Activated naive CD4-positive, alpha-beta T cell (primary cell): ENCODE measurements at places on chromosomes 5 and 9.

DNA sequence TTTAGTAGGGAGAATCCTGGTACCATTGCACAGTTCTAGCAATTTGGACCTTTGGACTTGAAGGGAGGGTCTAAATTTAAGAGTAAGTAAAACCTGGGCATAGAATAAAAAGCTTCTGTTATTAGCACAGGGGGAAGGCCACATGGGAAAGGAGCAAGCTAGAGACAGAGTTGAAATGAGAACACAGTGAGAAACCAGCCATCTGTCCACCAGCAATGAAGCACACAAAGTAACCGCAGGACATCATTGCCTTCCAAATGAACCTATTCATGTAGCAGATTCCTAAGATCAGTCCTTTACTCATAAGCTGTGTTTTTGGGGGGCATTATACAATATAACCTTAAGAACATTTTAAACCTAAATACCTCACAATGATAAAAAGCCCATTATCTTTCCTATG lies 407.4 kb downstream of the HCN1 start:
- no peak for DNase-seq

- no peak for DNase-seq
These were observed 80.3 kb upstream of the RPS23 start for GRCh38 chr5:82358457-82358856.

DNA sequence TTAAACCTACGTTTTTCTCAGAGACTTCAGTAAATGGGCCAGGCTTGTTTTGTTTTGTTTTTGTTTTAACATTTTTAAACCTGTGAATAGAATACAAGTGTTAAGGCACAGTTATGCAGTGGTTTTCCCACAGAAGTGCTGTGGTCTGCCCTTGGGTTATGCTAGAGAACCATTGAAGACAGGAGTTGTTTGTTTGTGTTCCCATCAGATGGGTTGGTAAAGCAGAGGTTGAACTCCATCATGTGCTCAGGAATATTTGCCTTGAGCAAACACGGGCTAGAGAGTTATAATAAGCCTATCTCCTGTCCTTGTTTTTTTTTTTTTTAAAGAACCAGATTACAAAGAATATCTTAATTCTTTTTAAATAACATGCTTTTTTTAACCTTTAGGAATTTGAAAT lies 28.5 kb downstream of the RHOBTB3 start:
- no peak for DNase-seq

GRCh38 chr9:89425024-89425805 lies 72.7 kb downstream of the SEMA4D start:
- no peak for DNase-seq

- no peak for DNase-seq
These were observed 117.7 kb downstream of the MARCHF3 start for GRCh38 chr5:126912616-126913200.
